ENCODE measurements at places on chromosomes 7 and 10.

GRCh38 chr10:76282061-76283025 lies 850.9 kb downstream of the LRMDA start:
- DNase-seq, result peak; percentile 92

DNA sequence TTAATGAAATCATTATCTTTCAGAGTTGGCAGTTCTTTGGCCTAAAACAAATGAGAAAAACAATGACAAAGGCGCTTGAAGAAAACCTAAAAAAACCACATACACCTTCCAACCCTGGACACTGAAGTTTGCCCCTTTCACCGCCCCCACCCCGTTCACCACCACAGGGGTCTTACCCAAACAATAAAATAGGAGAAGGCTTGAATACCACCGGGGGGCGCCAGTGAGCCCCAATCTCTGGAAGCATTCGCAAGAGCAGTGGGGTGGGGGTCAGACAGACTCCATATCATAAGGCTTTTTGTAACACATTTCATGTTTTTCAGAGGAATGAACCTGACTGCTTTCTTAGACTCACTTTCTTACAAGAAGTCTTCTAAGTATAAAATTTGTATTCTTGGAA lies 163.6 kb downstream of the PIP4K2A start:
- DNase-seq, result peak; percentile 22

DNA sequence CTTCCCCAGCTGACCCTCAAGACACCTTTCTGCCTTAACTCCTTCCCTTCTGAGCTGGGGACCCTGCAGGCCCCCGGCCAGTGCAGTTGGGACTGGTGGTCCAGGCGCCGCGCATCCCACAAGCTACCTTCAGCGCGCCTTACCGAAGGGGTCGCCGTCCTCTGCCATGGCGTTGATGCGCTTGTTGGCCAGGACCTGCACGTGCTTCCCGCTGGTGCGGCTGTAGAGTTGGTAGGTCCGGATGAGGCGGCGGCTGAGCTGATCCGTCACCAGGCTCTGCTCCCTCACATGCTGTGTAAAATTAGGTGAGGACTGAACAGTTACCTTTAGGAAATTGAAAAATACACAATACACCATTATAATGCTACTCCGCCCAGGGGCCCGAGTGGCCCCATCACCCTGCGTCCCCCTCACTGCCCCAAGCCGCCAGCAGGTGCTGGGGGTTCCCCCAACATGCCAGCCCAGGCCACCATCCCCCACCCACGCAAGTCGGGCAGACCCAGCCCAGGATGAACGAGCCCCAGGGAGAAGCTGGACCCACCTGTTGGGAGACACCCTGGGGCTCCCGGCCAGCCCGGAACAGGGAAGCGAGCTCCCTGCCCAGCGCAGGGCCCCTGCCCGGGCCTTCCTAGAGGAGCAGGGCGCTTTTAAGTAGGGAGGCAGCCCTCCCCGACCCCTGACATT lies 1.2 kb downstream of the FGF8 start:
- no peak for DNase-seq

GRCh38 chr7:159112136-159113011 lies 32.3 kb downstream of the VIPR2 start:
- DNase-seq, result no peak

DNA sequence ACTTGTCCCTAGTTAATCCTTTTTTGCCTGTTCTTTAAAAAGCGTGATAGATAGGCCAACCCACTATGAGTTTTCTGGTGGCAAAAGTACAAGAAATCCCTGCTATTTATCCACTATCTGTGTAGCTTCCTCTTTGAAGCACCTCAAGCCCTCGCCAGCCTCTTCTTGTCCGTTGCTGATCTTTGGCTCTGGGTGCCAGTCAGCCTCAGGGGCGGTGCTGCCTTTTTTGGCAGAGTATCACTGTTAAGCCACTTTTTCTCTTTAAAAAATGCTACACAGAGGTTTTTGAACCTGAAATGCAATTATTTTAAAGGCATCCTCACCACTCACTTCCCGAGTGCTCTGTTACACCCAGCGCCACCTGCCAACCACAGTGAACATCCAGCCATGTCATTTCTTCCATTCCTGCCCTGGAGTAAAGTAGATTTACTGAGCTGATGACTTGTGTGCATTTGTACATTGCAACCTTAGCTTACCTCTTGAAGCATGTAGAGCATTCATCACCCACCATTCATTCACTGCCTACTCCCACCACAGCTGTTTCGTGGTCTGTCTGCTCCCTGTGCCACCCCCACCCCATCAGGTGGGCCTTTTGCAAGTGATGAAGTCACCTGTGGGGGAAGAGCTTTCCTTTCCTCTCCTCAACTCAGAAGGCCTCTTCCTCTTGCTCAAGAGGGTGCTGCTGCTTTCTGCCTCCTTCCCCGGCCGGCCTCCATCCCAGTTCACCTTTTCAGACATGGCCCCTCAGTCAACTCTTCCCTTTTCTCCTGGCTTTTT lies 414.2 kb upstream of the GALNT17 start:
- DNase-seq, result no peak

GRCh38 chr10:22621726-22622125 lies 92.7 kb downstream of the PIP4K2A start:
- DNase-seq, result no peak

DNA sequence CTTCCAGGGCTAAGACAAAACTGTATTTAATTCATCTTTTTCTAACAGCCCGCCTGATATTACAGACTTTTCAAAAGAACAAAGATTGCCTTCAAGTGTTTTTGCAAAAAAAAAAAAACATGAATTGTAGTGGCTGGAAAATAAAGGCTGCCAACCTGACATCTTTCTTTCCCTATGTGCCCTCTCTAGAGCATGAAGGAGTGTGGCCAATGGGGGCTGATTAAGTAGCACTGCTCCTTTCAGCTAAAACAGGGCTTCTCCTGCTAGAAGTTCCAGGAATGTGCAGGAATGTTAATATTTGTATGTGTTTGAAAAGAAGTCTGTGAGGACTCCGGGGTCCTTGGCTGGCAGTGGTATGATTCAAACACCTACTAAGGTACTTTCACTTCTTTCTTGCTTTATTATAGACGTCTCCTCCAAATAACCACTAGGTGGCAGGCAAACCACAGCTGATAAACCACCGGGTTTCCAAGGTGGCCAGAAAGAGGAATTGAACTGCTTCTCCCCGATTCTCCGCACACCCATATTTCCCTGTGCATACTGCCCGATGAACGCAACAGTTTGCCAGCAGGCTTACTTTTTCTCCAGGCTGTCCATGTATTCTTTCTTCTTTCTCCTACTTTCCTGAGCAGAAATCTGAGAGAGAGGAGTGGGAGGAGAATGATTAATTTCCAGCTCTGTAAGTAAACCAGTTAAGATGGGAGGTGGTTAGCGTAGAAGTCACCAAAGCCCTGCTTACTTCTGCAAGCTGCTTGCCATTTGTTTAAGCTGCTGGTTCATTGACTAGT lies 56.8 kb upstream of the DGKI start:
- DNase-seq, result peak; percentile 71

All from fibroblast of upper back skin (primary cell).